ENCODE measurements at places on chromosomes 4 and X.

- no peak for DNase-seq
- H3K36me3 ChIP-seq, result no peaks in the 10 kb centered on the region
- no peak overlapping the region for H3K27ac ChIP-seq
- H3K27me3 ChIP-seq, result no peaks in the 10 kb centered on the region
- H3K4me3 ChIP-seq, result no peak overlapping the region
These were observed 58.2 kb upstream of the DUSP21 start for GRCh38 chrX:44785652-44786051.

DNA sequence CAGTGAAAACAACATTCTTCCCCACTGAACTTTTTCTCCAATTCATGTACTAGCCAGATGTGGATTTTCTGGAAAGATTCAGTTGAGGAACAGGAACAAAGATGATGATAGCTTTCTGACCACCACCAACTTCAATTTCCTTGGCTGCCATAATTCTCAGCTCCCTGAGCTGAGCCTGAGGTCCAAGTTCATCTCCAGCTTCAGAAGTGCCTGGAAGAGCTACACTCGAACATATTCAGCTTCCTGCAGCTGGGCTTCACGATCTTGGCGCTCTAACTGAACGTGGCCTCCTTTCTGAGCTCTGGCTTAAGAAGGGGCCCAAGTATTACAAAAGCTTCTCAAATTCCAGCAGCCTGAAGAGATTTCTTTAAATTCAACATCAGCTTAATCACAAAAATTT lies 83.9 kb downstream of the QDPR start:
- H3K36me3 ChIP-seq, result no peaks in the 10 kb centered on the region
- DNase-seq, result no peak
- H3K27ac ChIP-seq, result no peak overlapping the region
- H3K4me3 ChIP-seq, result no peak overlapping the region
- H3K4me1 ChIP-seq, result no peaks in the 10 kb centered on the region

DNA sequence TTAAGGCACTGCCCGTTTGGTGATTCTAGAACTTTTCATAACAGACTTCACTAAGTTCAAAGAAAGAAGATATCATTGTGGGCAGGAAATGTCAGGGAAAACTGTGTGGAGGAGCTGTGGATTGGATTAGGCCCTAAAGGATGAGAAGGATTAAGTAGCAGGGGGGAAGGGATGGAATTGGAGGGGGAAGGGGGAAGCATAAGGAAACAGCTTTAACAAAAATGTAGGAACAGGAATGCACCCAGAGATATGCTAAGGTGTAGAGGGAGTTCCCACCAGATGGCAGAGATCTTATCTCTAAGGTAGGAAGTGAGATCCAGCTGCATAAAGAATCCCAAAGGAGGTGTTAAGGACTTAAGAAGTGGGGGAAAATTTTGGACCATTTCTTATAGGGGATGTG lies 114.5 kb downstream of the LARP7 start:
- H3K36me3 ChIP-seq, result no peaks in the 10 kb centered on the region
- DNase-seq, result no peak
- H3K4me1 ChIP-seq, result no peaks in the 10 kb centered on the region
- H3K27ac ChIP-seq, result no peak overlapping the region
- H3K27me3 ChIP-seq, result no peaks in the 10 kb centered on the region

DNA sequence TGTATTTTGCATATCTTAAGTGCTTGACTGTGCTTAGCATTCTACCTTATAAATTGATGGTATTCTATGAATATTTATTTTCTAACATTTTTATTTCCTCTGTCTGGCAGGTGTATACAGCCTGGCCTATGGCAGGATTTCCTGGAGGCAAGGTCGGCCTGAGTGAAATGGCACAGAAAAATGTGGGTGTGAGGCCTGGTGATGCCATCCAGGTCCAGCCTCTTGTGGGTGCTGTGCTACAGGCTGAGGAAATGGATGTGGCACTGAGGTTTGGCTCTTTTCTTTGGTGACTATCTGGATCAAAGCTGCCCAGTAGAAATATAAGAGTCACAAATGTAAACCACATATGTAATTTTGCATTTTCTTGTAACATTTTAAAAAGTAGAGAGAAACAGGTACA lies 6.5 kb upstream of the NUDT6 start:
- H3K4me3 ChIP-seq, result no peak overlapping the region
- DNase-seq, result no peak
- H3K27ac ChIP-seq, result no peak overlapping the region

DNA sequence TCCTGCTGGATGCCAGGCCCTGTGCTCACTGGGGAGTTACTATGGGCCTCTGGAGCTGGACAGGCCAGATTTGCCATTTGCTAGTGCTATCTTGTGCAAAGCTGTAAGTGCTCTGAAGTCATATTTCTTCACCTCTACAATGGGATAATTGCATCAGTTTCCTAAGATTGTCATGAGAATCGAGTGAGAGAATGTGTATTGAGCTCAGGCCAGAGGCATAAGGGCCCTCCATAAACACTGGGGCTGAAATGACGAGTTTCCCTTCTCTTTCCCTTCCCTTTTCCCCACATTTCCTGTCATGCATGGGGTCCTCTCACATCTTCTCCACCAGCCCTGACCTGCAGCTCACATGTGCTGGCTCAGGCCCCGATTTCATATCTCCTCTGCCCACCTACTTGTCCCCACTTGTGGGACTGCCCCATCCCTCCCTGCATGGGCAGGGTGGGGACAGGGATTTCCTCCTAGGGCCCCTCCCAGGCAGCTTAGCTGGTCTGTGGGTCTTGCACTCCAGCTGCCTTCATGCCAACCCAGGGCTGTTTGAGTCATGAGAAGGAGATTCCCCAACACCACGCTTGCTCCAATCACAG lies 358.8 kb downstream of the MID1IP1 start:
- no peak overlapping the region for H3K27ac ChIP-seq
- DNase-seq, result no peak
- H3K27me3 ChIP-seq, result no peaks in the 10 kb centered on the region
